ENCODE measurements at places on chromosomes 11 and 22. TPM values are rescaled to one million over a fixed set of nuclear protein-coding genes. Genes with fewer than 3 reads are reported as not detected.

Gene MRGPRE
- not detected for total RNA-seq

Gene APOL6
- 138 TPM for total RNA-seq

Gene KIRREL3
- total RNA-seq: not detected

Gene KRTAP5-9
- 0.31 TPM for total RNA-seq

Gene EXPH5
- 2.6 TPM for total RNA-seq

Gene GVQW3
- total RNA-seq: 3.2 TPM

Gene ZNF280A
- total RNA-seq: not detected

Gene THYN1
- 24.0 TPM for total RNA-seq

Gene PHETA2
- total RNA-seq: 1.8 TPM

Gene PAX6
- total RNA-seq: not detected

Gene CCDC73
- not detected for total RNA-seq

Gene C11orf42
- not detected for total RNA-seq

Gene VSTM5
- total RNA-seq: not detected

Gene CHRM1
- not detected for total RNA-seq

Gene FADS2
- 52.7 TPM for total RNA-seq

Gene VPREB1
- not detected for total RNA-seq

Gene MPZL2
- not detected for total RNA-seq

Gene PAMR1
- total RNA-seq: not detected

Gene TIMP3
- not detected for total RNA-seq

Gene CHRNA10
- total RNA-seq: 0.60 TPM

Gene RASSF10
- not detected for total RNA-seq

Gene RFPL3
- total RNA-seq: not detected

Gene MRGPRF
- total RNA-seq: not detected

Gene TMEM138
- 63.8 TPM for total RNA-seq

Gene ADM2
- 1.5 TPM for total RNA-seq

Gene GAB4
- total RNA-seq: 2.7 TPM

Gene PARVA
- not detected for total RNA-seq

Gene P2RX6
- 0.14 TPM for total RNA-seq

Gene IFITM10
- 8.1 TPM for total RNA-seq

Gene NECTIN1
- 7.8 TPM for total RNA-seq

Gene LDHAL6A
- total RNA-seq: 0.15 TPM

Gene OR8K1
- total RNA-seq: not detected

Gene CSNK2A3
- 1.1 TPM for total RNA-seq

Gene KCNE3
- 1.3 TPM for total RNA-seq

Gene PHLDB1
- total RNA-seq: 0.95 TPM

Gene PC
- total RNA-seq: 4.6 TPM

Gene PPP6R3
- total RNA-seq: 149 TPM

Gene BIK
- total RNA-seq: 1.2 TPM

Gene EPS8L2
- 6.9 TPM for total RNA-seq

Gene MMP10
- total RNA-seq: not detected

Gene RPLP2
- total RNA-seq: 1,846 TPM

Gene CENPM
- 4.2 TPM for total RNA-seq

Gene MOV10L1
- total RNA-seq: 1.7 TPM

Gene CRKL
- total RNA-seq: 67.4 TPM

Gene SULT4A1
- not detected for total RNA-seq

Gene SMC1B
- 0.09 TPM for total RNA-seq

Gene ZNF215
- total RNA-seq: 0.80 TPM

Gene HTR3A
- not detected for total RNA-seq
